NCI-H526 treated with DMSO at 0.1 percent for 48 hours (cell line): ENCODE measurements at places on chromosomes 7 and 10.

DNA sequence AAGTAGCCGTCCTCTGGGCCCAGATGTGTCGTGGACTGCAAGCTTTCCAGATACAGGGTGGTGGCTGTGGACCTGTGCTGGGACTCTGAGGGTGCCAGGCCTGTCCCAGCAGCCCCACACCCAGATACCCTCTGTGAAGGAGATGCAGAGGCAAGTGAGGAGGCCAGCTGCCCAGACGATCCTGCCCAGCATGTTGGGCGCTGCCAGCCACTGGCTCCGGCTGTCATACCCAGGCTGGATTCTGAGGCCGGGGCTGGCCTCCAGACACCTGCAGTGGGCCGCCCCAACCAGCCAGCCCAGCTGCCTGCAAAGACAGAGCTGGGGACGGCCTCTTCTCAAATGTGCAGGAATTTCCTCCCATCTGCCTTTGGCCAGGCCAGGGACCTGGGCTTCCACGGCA, 39.1 kb upstream of the EBF3 start:
- no peak for DNase-seq

DNA sequence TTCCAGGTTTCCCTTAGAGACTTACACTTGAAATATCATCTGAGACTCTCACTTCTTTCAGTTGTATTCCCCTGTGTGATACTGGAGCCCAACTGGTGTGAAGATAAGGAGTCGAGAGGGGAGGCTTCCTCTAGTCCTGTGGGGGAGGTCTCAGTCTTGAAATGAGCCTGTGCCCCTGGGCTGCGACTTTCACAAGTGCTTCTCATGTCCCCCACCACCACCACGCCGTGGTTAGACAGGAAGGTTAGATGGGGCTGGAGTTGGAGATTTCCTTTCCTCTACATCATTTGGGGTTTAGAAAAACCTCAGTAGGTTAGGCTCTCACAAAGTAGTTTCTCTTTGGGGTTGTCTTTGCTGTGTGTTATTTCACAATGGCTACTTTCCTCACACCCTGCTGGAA, 25.6 kb upstream of the MKX start:
- DNase-seq: no peak

- peak; percentile 70 for DNase-seq
Observed at GRCh38 chr10:13767676-13768178, 181.0 kb downstream of the PRPF18 start.

- no peak for DNase-seq
Observed at GRCh38 chr7:43658718-43659548, 70.4 kb downstream of the COA1 start.

GRCh38 chr7:41188163-41189130, 514.4 kb downstream of the INHBA start:
- DNase-seq: no peak

DNA sequence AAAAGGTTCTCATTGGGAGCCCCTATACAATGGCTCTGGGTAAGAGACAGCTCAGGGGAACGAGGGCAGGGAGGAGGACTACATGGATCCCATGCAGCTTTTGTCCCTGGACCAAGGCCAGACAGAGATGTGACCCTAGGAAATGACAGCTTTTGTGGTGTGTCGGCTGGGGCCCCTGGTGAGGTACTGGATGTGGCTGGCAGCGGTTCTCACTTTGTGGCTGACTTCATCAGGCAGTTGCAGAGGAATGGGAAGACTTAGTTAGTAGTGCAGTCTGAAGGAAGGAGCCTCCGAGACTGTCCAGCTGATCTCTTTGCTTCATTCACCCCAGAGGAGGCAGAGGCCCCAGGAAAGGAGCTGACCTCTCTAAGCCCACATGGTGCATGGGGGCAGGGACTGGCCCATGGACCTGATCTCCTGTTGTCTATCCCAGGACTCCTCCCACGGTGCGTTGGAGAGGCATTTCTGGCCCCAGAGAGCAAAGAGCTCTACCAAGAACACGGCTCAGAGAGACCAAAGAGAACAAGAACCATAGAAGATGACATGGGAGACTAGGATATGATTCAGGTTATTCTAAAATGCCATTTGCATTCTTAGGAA, 202.9 kb downstream of the RPS24 start:
- no peak for DNase-seq

DNA sequence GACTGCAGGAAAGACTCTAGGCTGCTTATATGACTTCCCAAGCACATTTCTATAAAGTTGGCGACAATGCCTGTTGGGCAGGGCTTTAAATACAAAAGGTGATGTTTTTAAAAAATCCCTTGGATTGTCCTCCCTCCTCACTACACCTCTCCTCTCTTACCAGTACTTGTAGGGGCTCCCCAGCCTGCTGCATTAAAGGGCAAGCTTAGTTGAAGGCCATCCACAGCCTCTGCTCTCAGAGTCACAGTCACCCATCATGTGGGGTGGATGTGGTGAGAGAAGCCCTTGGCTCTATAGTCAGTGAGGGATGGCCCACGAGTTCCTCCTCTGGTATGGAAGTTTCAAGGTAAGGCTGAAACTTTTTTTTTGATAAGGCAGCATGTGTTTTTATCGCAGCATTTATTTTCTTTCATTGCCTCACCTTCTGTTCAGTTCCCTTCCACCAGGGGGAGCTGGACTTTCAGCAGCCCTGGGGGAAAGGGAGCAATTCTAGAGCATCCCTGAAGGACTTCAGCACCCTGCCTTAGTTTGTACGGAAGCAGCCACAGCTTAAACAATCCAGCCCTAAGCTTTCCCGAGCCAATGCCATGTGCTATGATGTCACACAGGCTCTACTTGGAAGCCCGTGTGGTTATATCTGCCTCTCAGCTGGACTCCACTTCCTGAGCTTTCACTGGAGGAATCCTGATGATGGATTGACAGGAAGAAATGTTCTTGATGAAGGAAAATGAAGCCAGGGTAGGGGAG, 131.9 kb downstream of the CALCR start:
- no peak for DNase-seq

DNA sequence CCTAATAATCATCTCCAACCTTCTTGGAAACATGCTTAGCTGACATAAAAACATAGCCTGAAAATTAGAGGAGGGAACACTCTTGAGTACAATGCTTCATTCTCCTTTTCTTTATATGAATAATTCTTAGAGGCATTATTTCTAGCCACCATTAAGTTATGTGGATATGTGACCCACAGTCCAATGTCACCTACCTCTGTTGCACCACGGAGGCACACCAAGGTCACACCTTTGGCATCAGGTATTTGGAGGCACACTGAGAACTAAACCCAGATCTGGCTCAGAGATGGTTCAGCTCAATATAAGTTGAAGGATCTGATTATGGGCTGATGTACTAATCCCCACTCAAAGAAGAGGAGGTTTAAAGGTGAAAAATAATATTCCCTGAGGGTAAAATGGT, 385.1 kb downstream of the POM121L12 start:
- no peak for DNase-seq

- DNase-seq: no peak
Observed at GRCh38 chr7:30731581-30731980, 20.4 kb upstream of the INMT start.

- no peak for DNase-seq
Observed at GRCh38 chr10:96494694-96495093, 19.0 kb downstream of the TLL2 start.

- DNase-seq: no peak
Observed at GRCh38 chr7:15720849-15721471, 34.5 kb upstream of the MEOX2 start.

GRCh38 chr10:48672596-48673265, 11.9 kb upstream of the WDFY4 start:
- DNase-seq: no peak

- no peak for DNase-seq
Observed at GRCh38 chr7:50728184-50728583, 54.5 kb downstream of the GRB10 start.

- no peak for DNase-seq
Observed at GRCh38 chr7:1981878-1982230, 250.9 kb downstream of the MAD1L1 start.

DNA sequence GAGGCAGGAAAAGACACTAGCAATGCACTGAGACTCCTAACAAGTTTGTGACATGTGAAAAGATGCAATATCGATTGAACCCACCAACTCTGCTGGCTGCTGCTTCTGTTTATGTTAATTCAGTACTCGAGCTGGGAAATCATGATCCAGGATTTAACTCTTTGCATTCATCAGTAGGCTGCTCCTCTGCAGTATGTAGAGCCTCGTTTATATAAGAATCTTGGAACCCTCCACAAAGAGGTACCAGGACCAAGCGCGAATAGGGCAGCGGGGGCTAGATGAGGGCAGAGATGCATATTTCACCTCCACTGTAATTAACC, 7.8 kb downstream of the PRKAG2 start:
- no peak for DNase-seq

DNA sequence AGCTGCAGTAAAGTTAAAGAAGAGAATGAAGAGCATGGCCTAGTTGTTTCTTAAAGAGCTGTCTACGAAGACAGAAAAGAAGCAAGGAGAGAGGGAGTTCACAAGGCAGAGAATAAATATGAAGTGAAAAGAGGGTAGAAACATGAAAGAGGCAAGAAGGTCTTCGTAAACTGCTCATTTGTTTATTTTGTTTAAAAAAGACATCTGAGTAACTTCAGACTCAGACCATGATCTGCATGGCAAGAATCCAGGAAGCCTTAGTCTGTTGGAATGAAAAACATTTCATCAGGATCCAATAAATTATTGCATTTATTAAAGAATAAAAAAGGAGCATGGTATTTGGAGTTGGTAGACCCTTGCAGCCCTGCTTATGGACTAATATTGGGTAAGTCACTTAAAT, 151.1 kb downstream of the SEM1 start:
- no peak for DNase-seq

DNA sequence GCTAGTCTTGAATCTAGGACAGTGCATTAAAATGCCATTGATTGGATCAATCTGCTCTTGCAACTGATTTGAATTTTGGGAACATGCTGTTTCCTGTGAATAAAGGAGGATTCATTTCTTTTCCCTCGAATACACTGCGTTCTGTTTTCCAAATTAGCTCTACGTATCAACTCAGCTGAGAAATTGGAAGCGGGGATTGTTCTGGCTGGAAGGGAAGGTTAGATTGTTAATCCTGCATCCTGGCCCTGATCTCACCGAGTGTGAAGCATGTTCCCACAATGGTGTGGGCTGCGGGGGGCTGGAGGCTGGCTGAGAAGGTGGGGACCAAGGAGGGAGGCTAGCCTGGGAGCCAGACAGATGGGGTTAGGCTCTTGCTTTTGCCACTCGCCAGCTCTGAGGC, 17.6 kb downstream of the HTRA1 start:
- no peak for DNase-seq

GRCh38 chr10:101273330-101273729, 44.1 kb upstream of the LBX1 start:
- DNase-seq: no peak

- no peak for DNase-seq
Observed at GRCh38 chr7:143085109-143085508, 33.0 kb downstream of the OR6V1 start.

- no peak for DNase-seq
Observed at GRCh38 chr10:73796766-73797165, 11.4 kb downstream of the ZSWIM8 start.

GRCh38 chr7:78562191-78562590, 763.6 kb downstream of the PHTF2 start:
- DNase-seq: no peak

- peak; percentile 79 for DNase-seq
Observed at GRCh38 chr7:78514634-78515033, 716.1 kb downstream of the PHTF2 start.

DNA sequence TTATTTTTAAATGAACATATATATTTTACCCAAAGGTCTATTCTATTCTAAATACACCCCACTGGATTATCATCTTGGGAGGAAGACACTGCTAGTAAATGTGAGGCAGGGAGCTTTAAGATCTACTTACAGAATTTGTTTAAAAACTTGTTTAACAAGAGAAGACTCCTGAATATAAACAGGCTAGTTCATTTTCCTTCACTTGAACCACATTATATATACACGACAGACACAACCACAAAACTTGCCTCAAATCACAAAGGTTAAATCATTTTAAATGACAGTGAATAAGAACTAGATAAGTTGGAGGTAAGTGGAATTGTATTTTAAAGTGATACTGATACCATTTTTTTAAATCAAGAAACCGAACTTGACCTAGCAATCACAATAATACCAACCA, 109.2 kb downstream of the ATE1 start:
- no peak for DNase-seq

DNA sequence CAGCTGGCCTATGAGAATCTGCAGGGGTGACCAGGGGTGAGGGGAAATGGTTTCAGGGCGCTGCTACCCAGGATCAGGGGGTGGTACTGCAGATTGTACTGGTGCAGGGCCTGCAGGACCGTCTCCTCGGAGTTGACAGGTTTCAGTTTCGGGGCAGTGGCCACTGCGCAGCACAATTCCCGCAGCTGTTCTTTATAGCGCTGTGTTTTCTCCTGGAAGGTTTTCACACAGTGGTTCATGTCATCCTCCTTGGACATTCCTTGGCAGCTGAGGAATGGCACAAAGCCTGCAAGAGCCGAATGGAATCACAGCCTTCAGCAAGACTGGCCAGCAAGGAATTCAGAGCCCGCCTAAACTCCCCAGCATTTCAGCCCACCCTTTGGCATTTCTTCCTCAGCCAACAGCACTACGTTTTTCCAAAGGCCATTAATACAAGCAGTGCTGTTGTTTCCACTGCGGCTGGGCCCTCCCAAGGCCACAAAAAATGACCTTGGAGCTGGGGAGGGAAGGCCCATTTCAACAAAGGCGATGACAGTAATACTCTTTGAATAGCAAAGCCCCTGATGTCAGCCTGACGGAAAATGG, 44.9 kb downstream of the PNLIPRP2 start:
- no peak for DNase-seq

- DNase-seq: no peak
Observed at GRCh38 chr10:124074501-124075109, 18.8 kb downstream of the CHST15 start.

- no peak for DNase-seq
Observed at GRCh38 chr10:14952851-14953423, 959 bp downstream of the DCLRE1C start.

DNA sequence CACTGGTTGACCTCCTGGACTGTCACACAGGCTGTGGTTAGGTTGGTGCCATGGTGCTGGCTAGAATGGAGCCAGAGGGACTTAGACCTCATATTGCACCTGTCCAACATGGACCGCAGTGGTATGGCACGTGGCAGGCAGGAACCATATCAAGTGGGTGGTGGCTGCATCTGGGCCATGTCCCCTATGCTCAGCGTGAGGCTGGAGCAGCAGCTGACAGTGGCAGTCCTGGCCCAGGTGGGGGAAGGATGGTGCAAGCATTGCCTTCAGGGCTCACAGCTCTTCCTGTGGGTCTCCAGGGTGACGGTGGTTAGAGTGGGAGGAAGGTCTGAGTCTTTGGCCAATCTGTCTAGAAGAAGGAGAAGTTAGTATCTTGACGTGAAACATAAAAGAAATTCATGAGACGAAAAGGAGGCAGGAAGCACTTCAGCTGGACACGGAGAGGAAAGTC, 54.5 kb upstream of the PFKFB3 start:
- no peak for DNase-seq

- no peak for DNase-seq
Observed at GRCh38 chr7:94605031-94605430, 50.9 kb downstream of the SGCE start.
